DMS53 (cell line): ENCODE measurements at places on chromosomes 11 and 22.
A peak's percentile ranks its signal among the peaks of the same experiment; 100 is the strongest.

GRCh38 chr22:40651563-40652501 lies 15.3 kb upstream of the MRTFA start:
- DNase-seq = peak; percentile 97

DNA sequence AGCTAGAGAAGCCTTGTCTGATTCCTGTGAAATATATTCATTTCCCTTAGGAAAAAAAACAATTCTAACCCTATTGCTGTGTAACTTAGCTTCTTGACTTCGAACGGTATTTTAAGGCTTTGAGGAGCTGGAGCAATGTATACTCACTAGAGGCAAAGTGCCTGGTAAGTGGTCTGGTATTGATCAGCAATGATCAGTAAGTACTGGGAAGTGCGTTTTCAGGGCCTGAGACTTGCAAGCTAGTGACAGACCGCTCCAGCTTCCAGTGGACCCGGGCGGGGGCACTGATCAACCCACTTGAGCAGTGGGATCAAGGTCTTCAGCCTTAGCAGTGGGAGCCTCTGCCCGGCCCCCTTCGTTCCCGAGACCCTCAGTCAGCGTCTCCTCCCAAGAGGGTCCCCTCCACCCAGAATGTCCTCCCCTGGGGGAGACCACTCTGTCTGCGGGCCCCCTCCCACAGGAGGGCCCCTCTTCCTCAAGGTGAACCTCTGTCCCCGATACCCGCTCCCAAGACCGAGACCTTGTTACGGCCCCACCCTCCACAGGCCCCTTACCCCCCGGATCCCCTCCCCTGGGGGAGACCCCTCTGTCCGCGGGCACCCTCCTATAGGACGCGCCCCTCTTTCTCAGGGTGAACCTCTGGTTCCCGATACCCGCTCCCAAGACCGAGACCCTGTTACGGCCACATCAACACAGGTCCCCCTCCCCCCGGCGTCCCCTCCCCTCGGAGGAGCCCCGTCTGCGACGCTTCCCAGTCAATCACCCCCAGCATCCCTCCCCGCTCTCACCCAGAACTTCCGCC lies 452 bp upstream of the ATXN10 start:
- peak; percentile 11 for DNase-seq

GRCh38 chr11:130806746-130807145 lies 109.5 kb downstream of the SNX19 start:
- no peak for DNase-seq

GRCh38 chr11:69874984-69875624 lies 55.9 kb upstream of the FGF3 start:
- DNase-seq = no peak

DNA sequence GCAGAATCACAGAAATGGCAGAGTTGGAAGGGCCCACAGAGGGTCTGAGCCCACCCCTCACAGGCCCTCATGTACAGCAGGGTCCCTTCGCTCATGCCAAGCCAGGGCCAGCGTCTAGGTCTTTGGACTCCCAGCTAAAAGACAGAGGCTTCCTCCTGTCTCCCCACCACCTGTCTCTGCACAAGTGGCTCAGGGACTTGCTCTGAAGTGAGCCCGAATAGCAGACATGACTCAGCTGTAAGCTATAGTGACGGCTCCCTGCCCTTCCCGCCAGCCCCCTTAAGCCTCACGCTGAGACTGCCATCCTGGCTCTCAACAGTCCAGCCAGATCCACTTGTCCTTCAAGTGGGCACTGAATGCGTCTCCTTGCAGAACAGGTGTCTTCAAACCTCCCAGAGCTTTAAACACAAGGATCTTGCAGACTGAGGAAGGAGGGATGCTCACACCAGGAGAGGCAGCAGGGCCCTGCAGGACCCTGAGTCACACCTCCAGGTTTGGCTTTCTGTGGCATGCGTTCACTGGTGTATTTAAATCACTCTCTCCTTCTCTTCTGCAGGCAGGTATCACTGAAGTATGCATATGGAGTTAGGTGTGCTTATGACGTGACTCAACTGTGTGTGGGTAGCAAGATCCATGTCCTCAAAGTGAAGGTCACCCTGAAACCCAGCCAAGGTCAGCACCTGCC lies 154.9 kb downstream of the CACNA1I start:
- peak; percentile 44 for DNase-seq

DNA sequence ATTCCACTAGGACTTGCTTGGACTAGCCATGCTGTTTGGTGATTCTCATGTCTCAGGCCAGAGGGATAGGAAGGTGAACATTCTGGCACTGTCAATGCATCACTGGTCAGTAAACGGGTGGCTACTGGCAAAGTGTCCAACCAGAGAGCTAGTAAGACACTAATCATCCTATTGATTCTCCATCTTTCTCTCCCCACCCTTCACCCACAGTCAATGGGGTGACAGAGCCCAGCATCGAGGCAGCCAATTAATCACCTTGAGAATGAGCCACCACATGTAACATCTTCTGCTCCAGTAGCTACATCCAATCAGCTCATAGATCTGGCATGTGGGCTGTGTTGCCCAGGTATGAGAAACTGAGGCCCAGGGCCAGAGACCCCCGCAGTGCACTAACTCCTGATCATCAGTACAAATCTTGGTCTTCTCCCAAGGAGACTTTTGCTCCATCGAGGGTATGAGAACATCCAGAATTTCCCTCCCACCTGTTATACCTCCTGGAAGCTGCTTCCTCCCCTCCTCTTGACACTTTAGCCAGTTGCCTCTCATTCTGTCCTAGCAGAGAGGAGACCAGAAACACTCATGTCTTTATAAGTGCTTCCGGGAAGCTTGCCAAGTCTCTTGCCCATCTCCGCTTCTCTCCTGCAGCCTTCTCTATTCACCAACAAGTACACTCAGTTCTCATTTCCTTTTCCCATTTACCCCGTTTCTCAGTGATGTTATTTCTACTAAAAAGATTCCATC lies 17.0 kb downstream of the HTR3A start:
- DNase-seq = peak; percentile 91

DNA sequence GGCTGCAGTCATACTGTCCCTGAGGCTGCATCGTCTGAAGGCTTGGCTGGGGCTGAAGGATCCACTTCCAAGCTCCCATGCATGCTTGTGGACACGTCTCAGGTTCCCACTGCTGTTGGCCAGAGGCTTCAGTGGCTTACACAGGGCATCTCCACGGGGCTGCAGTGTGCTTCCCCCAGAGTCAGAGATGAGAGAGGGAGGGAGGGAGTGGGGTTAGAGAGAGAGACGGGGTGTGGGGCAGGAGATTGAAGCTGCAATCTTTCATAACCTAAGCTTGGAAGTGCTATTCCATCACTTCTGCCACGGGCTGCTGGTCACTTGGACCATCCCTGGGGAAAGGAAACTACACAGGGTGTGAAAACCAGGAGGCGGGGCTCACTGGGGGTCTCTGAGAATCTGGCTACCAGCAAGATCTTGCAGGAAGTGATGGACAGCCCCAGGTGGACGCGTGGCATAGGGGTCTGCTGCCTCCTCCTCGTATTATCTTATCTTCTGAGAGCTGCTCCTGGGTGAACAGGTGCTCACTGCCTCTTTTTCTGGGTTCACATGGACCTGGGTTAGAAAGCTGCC lies 63.0 kb upstream of the MYEOV start:
- DNase-seq = no peak

- peak; percentile 83 for DNase-seq
Measured at GRCh38 chr11:65553301-65554001, 4.7 kb downstream of the LTBP3 start.

- peak; percentile 73 for DNase-seq
Measured at GRCh38 chr11:74138021-74138420, 32.8 kb downstream of the C2CD3 start.

GRCh38 chr11:107157809-107158187 lies 139.5 kb upstream of the GUCY1A2 start:
- DNase-seq = no peak

DNA sequence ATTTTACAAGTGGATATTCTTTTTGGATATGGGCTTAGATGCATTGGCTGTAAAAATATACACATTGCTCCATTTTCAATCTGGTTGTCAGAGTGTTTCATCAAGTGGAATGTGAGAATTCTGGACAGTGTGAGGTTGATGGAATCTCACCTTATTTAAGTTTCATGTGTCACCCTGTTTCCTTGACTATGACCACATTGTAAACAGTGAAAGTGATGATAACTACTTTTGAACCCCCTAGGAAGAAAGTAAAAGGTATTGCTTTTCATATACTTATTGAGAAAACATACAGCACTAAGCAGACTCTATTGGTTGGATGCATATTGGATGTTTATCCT lies 490.5 kb upstream of the RAG2 start:
- DNase-seq = peak; percentile 7

DNA sequence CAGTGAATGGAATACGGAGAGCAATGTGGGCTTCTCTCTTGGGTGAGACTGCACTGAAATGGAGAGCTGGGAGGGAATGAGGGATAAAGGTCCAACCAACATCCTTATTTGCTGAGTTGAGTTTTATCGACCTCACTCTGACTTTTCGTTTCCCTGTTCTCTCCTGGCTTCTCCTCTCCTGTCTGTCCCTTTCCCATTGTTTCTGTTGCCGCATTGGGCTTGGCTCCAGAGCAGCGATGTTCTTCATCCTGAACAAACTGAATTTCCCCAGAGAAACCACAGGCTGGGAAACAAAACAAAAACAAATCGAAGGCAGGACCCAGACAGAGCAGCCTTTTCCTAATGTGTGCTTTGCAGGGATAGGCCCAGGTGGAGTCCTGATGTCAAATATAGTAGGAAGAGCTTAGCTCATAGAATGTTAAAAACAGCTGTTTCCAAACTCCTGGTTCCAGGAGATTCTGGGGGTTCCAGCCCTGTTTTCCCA lies 30.0 kb downstream of the MOV10L1 start:
- DNase-seq = no peak

- DNase-seq = peak; percentile 38
Measured at GRCh38 chr11:75078233-75078632, 18.4 kb downstream of the OR2AT4 start.

DNA sequence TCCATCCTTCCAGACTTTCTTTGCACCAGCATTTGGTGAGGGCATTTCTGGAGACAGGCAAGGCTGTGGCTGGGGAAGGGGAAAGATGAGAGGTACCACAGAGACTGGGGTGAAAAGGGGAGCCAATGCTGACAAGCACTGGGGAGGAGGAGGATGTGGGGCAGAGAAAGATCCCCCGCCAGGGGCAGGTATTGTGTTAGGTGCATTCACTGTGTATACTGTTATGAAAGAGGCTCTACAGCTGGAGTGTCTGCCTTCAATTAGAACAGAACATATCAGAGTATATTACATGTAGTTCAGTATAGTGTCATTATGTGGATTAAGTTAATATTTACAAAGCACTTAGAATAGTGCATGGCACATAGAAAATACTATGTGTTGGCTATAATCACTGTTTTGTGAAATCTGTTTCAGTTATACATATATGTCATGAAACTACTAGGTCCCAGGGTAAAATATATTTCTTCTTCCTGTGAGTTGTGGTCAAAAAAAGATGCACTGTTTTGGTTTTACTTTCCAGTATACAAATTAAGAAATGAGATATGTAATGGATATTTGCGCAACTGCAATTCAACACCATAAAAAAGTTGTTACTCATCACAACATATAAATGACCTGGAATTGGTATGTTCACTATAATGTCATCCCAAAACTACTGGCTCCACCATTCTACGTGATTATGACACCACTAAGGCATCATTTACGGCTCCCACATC lies 8.4 kb downstream of the MSANTD2 start:
- DNase-seq = peak; percentile 23

DNA sequence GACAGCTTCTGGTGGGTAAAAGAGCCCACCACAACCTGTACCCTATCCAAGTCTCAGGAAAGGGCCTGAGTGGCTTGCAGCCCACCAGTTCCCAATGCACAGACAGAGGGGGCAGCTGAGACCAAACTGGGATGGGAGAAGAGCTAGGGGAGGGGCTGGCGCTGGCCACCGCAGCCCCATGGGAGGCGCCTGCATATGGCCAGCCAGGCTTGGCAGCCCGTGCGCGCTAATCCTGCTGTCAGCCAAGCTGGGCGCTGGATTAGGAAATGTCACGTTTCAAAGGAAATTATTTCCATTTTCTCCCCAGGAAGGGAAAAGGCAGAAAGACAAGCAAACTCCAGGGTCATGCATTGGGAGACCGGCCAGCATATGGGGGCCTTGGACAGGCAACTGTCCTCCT lies 236.8 kb downstream of the BUD13 start:
- DNase-seq = no peak

GRCh38 chr11:86954269-86955110 lies 705 bp downstream of the FZD4 start:
- DNase-seq = peak; percentile 71
